A549 treated with AZD2906 at 1 μM for 4 hours (cell line): ENCODE measurements at places on chromosomes 2 and 18. TPM values are rescaled to one million over a fixed set of nuclear protein-coding genes. Genes with fewer than 3 reads are reported as not detected.

Gene AQP12B
- total RNA-seq, result not detected in 5 replicates

Gene MLPH
- total RNA-seq, result 232 to 335 TPM (median 309 TPM) in 5 replicates

Gene PAIP2B
- total RNA-seq, result 0.20 to 0.27 TPM (median 0.23 TPM) in 5 replicates

Gene DUSP2
- 0.26 to 0.52 TPM (median 0.38 TPM) in 5 replicates for total RNA-seq

Gene OTX1
- total RNA-seq, result 3.5 to 4.6 TPM (median 3.7 TPM) in 5 replicates

Gene CHPF
- total RNA-seq, result 18.6 to 32.1 TPM (median 31.6 TPM) in 5 replicates

Gene MOGAT1
- total RNA-seq, result not detected in 5 replicates

Gene ABCG5
- not detected in 5 replicates for total RNA-seq

Gene LRRTM1
- total RNA-seq, result not detected in 5 replicates

Gene HOXD3
- total RNA-seq, result 0.06 to 0.16 TPM (median 0.09 TPM) in 5 replicates

Gene CNGA3
- total RNA-seq, result 0.02 to 0.11 TPM (median 0.03 TPM) in 4 of 5 replicates, not detected in the other

Gene CCDC178
- total RNA-seq, result not detected in 5 replicates

Gene TUBA4B
- total RNA-seq, result 0.10 to 0.32 TPM (median 0.12 TPM) in 5 replicates

Gene BUB1
- 33.7 to 43.6 TPM (median 36.3 TPM) in 5 replicates for total RNA-seq

Gene NEU2
- total RNA-seq, result not detected in 5 replicates

Gene CD28
- not detected in 5 replicates for total RNA-seq

Gene TUBA3E
- total RNA-seq, result 5.2 to 8.8 TPM (median 6.9 TPM) in 5 replicates

Gene RBM44
- 0.10 to 0.23 TPM (median 0.16 TPM) in 5 replicates for total RNA-seq

Gene CHST9
- 0.01 to 0.02 TPM in 2 of 5 replicates, not detected in the others for total RNA-seq

Gene CNNM3
- 9.3 to 12.8 TPM (median 11.3 TPM) in 5 replicates for total RNA-seq

Gene HOXD13
- 0.07 to 0.27 TPM (median 0.18 TPM) in 5 replicates for total RNA-seq

Gene GPR45
- total RNA-seq, result 0.06 TPM in 1 of 5 replicates, not detected in the others

Gene TBR1
- 0.01 to 0.20 TPM (median 0.06 TPM) in 4 of 5 replicates, not detected in the other for total RNA-seq

Gene SERPINB3
- total RNA-seq, result 0.06 to 0.14 TPM (median 0.09 TPM) in 5 replicates

Gene SERPINB11
- total RNA-seq, result 0.03 to 0.16 TPM in 2 of 5 replicates, not detected in the others

Gene GCG
- total RNA-seq, result 0.05 TPM in 1 of 5 replicates, not detected in the others

Gene POMC
- 0.06 TPM in 1 of 5 replicates, not detected in the others for total RNA-seq

Gene KHK
- total RNA-seq, result 7.2 to 11.4 TPM (median 9.8 TPM) in 5 replicates

Gene STK16
- total RNA-seq, result 27.6 to 31.6 TPM (median 29.1 TPM) in 5 replicates

Gene STK39
- total RNA-seq, result 15.9 to 20.6 TPM (median 18.0 TPM) in 5 replicates

Gene GNAL
- total RNA-seq, result 4.9 to 6.6 TPM (median 5.5 TPM) in 5 replicates

Gene SP140
- total RNA-seq, result 0.14 TPM in 1 of 5 replicates, not detected in the others
